ENCODE measurements at places on chromosomes 7 and 10.
A peak's percentile ranks its signal among the peaks of the same experiment; 100 is the strongest.

- no peak for DNase-seq
Observed at GRCh38 chr7:24659505-24659904, 86.3 kb downstream of the PALS2 start.

- DNase-seq = no peak
Observed at GRCh38 chr10:89263531-89263930, 12.0 kb upstream of the LIPA start.

DNA sequence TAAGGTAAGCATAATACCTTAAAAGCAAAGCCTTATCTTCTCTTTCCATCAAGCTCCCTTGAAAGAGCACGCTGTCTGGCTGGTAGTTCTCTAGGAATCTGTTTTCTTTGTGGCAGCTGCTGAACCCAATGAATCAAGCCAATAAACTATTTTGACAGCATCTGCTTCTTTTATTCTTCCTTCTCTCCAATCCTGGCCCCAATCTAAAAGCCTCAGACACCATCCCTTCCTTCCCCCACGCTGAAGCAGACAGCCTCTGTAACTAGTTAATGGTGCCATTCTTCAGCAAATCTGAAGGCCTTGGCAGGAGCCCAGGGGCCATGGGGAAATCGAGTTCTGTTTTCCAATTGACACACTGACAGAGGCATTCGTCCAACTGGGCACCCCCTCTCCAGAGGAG, 186.6 kb upstream of the LYZL1 start:
- DNase-seq = no peak

DNA sequence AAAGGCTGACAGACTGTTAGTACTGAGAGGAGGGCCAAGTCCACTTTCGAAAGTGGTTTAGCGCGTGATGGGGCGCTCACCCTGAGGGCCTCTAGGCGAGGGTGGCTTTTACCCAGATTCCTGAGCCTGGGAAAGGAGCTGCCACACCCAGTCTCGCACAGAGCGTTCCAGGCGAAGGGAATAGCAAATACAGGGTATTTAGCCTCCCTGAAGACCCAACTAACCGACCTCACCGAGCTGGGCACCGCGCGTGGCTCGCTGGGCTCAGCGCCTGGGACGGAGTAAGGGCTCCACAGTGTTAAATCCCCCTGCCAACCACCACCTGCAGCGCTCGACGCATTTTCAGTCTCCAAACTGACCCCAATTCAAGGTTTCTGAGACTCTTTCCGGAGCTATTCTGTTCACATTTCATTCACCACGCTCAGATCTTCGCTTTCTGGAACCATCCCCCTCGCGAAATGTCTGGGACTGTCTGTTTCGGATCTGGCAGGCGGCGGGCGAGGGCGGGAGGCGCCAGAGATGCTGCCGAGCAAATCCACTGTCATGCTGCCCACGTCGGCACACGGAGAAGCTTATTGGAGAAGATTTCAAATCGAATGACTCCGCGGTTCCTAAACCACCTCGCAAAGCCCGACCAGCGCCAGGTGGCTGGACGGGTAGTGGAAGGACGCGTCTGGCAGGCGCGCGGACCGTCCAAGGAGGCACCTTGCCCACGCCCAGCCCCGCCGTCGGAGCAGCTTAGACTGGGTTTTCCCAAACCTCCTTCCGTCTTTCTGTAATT, 1.4 kb upstream of the OSBPL3 start:
- DNase-seq = peak; percentile 77

DNA sequence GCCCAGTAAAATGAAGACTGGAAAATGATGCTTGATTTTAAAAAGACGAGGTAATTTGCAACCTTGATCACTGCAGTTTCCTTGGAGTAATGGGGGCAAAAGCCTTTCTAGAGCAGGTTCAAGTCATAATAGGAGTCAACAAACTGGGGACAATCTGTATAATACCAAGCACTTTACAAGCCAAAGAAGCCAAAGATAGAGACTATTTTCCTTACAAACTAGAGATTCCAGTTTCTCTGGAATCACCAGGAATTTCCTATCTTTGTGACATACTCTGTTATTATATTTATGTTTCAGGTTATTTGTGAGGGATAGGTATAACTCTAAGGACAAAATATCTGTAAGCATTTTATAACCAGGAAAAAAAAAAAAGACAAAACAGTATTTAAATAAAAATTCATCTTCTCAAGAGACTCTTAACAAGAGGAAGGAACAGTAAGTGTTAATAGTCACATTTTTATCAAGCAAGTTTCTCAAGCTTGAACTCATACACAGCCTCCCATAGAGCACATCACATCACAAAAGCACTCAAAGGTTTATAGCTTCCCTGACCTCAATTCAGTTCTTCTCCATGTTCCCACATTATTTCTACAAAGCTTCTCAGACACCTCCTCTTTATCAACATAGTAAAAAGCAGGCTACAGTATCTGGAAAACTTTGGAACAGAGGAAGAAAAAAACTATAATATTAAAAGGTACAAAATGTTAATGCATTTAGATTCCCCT, 18.9 kb downstream of the JMJD1C start:
- no peak for DNase-seq

- no peak for DNase-seq
Observed at GRCh38 chr7:116242178-116242577, 31.8 kb downstream of the TES start.

- peak; percentile 28 for DNase-seq
Observed at GRCh38 chr10:117360994-117361667, 14.1 kb downstream of the PDZD8 start.

DNA sequence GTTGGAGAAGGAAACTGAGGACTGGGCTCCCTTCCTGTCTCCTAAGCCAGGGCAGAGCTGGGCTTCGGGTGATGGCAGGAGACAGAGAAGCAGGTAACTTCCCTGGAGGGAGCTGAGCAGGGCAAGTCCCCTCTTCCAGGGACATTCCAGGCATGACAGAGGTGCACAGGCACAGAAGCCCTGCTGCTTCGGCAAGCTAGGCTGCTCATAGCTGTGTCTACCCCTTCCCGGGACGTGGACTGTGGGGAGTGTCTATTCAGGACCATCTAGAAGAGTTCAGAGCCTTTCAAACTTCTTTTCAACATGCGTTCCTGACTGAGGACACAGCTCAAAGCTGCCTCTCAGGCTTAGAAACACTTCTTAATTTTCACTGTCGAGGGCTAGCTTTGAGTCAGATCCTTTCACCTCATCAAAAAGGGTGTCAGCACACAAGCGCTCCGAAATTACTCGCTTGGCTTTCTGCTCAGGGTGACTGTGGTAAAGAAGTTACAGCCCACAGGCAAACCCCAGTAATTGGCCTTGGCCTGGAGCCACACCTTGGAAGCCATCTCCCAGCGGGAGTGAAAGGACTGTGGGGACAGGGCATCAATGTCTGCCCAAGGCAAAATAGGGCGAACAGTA, 63.7 kb upstream of the STEAP1B start:
- peak; percentile 55 for DNase-seq

DNA sequence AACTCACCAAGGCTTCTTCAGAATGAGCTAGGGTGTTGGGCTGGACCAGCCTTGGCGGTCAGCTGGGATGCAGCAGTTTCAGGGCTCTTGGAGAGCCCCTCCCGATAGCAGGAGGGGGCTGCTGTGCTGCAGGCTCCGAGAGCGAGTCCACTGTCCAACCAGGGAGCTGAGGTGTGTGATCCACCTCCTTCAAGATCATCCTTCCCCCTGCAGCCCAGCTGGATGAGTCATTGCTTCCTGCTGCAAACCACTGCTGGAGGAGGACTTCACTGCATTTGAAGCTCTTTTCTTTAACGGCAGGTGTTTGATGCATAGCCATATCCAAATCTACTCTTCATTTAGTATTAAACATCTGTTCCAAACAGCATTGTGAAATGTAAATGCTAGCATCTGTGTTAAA, 54.2 kb upstream of the EBF3 start:
- peak; percentile 53 for DNase-seq

GRCh38 chr10:119454990-119455389, 87.5 kb downstream of the RGS10 start:
- DNase-seq = no peak

GRCh38 chr7:157407512-157408257, 70.9 kb downstream of the DNAJB6 start:
- no peak for DNase-seq

DNA sequence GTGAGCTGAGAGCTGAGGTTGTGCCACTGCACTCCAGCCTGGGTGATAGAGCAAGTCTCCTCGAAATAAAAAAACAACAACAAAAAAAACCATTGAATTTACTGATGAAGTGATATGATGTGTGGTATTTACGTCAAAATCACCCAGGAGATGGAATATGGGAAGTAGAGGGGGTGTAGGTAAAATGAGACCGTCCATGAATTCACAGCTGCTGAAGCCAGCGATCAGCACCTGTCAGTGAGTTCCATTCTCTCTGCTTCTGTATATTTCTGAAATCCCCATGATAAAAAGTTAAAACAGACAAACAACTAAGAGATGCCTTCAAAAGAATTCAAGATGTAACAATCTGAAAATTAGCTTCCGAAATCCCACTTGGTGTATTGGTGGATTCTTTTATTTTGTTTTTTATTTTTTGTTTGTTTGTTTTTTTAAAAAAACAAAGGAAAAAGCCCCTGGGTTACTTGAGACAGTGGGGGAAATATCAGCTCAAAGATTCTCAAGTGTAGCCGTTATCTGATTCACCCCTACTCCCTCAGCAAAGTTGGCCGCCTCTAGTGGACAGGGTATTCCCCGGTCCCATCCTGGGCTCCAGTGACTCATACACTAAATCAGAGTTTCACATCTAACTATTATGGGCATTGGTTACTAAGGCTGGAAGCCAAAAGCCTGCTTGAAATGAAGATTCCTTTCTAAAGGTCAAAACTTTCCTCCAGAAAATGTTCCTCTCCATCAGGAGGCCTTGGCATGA, 76.4 kb downstream of the MAP3K8 start:
- peak; percentile 54 for DNase-seq

DNA sequence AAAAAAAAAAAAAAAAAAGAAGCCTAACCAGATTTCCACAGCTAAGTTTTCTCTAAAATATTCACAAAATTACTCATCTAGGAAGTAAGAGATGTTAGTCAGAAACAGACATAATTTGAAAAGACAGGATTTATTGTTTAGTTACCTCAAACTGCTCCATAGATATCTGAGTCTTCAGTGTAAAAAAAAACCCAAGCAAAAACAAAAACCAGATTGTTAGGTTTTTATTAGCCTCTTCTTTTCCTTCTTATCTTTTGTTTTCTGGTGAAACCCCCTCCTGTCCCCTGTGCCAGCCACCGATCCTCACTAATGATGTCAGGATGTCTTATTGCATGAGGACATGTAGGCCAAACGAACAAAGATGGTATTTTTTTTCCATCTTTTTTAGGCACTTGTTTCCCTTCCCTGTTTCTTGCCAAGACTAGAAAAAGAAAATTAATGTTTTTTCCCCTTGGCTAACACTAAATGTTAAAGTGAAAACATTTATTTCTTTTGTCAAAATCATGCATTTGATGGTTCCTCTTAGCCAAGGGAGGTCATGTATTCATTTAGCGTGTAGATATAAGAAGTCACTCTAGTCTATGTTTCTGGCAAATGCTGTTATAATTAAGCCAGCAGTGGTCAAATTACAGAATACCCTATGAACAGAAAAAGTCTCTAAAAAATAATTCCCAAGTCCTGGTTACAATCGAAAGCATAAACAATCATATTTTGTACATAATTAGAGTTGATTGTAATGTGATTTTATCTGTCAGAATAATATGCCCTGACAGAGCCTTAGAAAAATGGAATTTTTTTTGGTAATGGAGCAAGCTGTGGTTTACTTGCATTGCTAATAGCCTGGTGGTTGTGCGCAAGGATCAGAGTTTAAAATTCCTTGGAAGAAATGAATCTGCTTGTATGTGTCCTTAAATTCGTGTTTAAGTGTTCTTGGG, 702.4 kb upstream of the FZD8 start:
- DNase-seq = peak; percentile 53

DNA sequence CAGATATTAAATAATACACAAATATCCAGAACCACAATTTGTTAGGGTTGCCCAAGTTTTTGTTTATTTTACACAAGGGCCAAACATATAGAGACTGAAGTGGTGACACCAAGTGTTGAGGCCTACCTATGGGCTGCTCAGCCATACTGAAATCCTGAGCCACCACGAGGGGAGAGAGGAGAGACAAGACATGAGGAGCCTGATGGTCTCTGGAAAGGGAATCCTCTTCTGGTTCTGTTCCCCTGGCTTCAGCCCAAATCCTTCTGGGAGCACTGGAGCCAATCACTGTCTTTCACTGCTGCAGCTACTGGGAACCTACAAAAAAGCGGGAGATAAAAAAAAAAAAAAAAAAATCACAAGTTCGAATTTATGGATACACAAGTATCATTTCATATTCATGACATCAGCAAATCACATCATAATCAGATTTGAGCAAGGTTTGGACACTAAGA, 1.9 kb downstream of the SKIDA1 start:
- peak; percentile 64 for DNase-seq

DNA sequence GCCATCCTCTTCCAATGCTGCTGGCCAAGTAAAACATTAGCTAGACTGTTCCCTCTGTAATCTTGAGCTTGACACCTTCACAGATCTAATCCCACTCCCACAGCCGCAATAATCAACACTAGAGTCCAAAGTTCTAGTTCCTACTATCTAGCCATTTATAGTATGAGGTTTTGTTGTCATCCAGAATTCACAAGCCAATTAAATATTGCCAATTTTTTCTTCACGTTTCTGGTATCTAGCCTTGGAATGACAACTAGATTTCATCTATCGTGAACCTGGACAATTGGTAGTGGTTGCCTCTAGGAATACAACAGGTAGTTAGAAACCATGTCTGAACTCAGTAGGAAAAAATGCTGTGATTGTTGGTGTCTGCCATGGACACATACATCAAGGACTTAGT, 10.4 kb downstream of the WASL start:
- DNase-seq = no peak

Data from AG10803 (cell line).